ENCODE measurements at places on chromosomes 5 and 9.

DNA sequence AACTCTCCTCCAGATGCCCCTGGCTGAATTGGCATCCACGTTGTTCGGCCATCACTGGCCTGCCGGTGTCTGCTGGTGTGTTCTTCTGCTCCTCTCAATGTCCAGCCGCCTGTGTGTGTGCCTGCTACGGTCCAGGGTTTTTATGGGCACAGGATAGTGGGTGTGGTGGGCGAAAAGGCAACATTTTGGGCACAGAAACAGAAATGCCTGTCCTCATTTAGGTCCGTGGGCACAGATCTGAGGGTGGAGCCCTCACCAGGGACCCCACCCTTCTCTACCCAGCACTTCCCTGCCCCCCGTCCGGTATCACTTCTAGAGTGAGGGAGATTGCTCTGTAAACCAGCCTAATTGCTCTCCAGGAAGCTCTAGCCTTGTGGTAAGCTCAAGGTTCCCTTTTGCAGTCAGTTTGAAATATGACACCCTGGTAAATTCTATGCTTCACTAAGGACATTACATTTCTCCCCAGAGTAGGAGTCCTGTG lies 410.1 kb downstream of the MAT2B start:
- DNase-seq = no peak

GRCh38 chr5:159208514-159209437 lies 577 bp downstream of the RNF145 start:
- peak; percentile 39 for DNase-seq

DNA sequence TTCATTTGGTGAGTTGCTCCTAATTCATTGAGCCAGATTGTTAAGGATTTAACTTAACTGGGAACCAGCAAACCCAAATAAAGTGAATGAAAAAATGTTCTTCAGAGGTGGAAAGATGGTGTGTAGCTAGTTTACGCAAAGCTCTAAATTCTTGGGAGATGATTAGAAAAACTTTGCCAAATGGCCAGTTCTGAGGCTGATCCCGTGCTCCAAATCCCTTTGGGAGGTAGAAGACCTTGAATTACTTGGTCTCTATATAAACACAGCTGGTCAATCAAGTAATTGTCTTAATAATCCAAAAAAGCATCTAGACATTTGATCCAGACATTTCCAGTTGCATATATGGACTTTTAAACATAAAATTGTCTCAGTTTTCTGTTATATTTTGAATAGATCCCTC lies 11.4 kb downstream of the ACTL7B start:
- DNase-seq = no peak

GRCh38 chr5:150386024-150386855 lies 26.5 kb downstream of the CD74 start:
- no peak for DNase-seq

DNA sequence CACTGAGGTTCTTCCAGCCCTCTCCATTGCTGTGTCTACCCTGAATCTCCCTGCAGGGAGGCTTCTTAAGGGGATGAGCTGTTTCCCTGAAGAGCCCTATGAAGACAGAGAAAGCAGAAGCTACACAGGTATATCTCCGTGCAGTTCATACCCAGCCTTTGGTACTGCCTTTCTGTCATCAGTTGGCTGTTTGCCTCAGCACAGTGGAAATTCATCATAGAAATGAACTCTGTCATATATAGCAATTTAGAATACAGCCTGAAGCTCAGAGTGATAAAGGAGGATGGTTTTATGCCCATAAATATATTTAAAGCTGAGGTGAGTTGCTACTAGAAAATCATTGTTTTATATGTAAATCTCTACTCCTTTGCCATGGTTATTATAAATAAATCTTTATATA lies 42.6 kb upstream of the KCNN2 start:
- DNase-seq = no peak

GRCh38 chr5:158812408-158812807 lies 287.3 kb downstream of the EBF1 start:
- no peak for DNase-seq

- DNase-seq = no peak
These were observed 174.9 kb downstream of the TTC39B start for GRCh38 chr9:15132091-15132490.

GRCh38 chr9:82332018-82332773 lies 343.6 kb downstream of the SPATA31D1 start:
- DNase-seq = no peak

DNA sequence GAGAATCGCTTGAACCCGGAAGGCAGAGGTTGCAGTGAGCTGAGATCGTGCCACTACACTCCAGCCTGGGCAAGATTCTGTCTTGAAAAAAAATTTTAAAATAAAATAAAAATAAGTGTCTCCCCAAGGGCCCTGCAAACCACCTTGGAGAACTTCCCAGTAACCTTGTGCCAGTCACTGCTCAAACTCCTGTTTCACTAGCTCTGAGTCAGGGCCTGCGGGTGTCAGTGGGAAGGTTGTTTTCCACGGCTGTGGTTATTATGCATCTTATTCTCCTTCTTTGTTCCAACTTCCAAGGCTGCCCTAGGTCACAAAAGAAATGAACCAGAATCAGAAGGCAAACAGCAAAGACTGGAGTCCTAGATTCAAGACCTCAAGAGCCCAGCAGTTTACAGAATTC lies 246.7 kb downstream of the ADAMTSL1 start:
- no peak for DNase-seq

GRCh38 chr9:134189145-134189469 lies 24.7 kb upstream of the RNU6ATAC start:
- DNase-seq = no peak

GRCh38 chr5:31531543-31531887 lies 378 bp downstream of the DROSHA start:
- peak; percentile 33 for DNase-seq

GRCh38 chr5:143723159-143723558 lies 88.8 kb upstream of the HMHB1 start:
- no peak for DNase-seq

- no peak for DNase-seq
These were observed 11.5 kb downstream of the GABRA6 start for GRCh38 chr5:161697001-161697400.

DNA sequence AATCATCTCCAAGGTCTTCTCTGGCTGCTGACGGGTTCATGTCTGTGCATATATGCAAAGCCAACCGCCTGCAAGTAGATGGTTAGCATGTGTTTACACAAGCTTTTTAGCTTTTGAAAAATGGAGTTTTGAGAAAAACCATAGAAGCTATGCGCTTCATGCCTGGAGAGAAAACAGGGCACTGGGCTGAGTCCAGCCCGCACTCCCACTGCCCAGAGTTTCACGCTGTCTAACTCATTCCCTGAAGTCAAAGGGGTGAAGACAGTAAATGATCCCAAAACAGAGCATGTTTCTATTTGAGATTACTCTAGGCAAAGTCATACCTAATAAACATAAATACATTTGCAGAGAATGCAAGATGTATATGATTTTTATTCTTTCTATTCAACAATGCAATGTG lies 278.8 kb downstream of the IRX2 start:
- no peak for DNase-seq

All from A673 (cell line).